Stimulated activated CD8-positive, alpha-beta memory T cell treated with anti-CD3 and anti-CD28 coated beads, Interleukin-4, amount 100 ng/mL, for 4 hours (primary cell): ENCODE measurements at places on chromosomes 11 and 22.

DNA sequence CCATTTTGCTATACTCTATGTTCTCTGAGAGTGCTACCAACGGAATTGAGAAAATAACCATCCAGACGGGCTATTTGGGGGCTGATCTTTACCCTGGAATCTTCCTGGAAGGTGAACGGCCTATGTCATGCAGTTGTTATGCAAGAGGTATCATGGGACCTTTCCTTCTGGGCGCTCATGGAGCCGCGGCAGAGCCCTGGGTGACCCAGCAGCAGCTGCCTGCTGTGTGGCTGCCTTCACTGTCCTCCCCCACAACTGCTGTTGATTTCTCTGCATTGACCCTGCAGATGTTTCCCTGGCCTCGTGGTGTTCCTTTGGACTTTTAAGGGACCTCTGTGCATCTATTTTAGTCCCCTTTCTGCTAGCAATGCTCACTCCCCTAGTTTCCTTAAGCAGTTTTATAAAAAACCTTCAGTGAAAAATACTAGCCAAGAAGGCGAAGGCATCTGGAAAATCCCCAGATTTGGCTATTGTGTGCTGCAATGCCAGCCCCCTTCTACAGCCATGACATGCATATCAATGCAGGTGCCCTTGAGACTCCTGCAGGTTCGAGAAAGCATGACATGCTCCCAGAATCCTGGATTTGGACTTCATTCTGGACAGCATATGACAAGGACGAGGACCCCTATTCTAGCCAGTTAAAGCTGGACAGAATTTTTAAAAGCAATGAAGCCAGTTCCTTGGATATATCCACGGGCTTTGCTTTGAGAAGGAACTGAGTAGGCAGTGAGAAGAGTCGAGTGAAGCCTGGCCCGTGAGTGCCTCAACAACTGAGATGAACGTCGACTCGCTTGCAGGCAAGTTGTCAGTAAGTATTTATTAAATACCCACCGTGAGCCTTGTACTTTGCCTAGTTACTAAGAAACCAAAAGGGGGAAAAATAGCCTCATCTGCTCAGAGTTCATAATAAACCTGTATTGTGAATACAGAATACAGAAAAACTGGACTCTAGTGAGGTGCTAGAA is at the start of gene SLC25A18:
TSS of gene SLC25A18 (plus strand) at position 593 of the 965 bp plus-strand sequence. CDS start 16,447 bp downstream, outside the sequence.
- DNase-seq: no peak

DNA sequence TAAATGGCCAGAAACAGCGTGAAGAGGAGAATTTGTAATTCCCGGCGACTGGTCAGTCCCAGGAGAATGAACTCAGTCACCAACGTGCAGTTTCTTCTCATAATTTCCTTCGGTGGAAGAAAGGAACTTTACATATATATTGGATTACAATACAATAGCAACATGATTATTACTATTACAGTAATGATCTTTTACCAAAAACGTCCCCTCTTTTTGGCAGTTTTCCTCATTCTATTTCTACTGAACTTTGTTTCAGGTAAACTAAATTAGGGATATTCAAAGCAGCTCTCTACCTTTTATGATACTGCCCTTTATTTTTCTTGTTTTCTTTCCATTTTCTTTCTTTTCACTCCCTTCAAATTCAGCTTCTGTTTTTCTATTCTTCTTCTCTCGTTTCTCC is at the start of gene OR5M8:
TSS of gene OR5M8 (minus strand) at position 101 of the 400 bp plus-strand sequence. CDS start at position 101, 0 bp downstream.
- no peak for DNase-seq

DNA sequence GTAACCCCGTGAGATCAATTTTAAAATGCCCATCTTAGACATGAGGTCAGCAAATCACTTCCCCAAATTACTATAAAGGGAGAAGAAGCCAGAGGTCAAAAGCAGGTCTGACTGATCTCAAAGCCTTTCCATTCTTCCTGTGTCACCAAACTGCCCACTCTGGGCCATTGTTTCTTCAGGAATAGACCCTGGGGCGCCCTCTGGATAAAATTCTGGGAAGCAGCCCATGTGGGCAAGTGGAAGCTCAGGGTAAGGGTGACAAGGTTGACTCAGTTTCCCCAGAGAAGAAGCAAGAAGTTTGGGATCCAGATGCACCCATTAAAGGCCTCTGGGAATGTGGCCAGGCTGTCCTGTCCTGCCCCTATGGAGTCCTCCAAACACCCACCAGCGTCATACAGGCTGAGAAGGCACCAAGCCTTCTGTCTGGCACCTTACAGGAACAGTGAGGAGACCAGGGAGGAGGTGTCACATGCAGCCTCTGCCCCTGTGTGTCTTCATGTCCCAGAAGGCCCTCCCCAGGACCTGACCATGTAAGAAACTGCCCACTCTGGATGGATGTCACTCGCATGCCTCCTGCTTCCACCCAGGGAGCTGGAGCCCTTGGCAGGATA is 50.1 kb downstream of the CHST1 start:
- DNase-seq: no peak

DNA sequence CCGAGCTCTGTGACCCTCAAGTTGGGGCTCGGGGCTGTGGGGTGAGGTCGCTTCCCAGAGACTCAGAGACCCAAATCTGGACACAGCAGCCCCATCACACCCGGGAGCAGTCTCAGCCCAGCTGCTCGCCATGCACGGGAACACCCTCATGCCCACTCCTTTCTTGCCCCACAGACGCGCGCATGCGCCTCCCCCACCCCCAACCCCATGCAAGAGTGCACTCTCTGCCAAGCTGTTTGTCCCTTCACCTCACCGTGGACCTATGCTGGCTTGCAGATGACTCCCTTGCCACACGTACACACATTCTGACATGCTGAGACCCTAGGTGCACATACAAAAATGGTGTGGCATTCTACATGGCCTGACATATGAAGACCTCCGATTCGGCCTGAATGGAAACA is 478 bp upstream of the CD248 start:
- no peak for DNase-seq

- no peak for DNase-seq
Measured at GRCh38 chr11:130897262-130898182, 18.8 kb downstream of the SNX19 start.

DNA sequence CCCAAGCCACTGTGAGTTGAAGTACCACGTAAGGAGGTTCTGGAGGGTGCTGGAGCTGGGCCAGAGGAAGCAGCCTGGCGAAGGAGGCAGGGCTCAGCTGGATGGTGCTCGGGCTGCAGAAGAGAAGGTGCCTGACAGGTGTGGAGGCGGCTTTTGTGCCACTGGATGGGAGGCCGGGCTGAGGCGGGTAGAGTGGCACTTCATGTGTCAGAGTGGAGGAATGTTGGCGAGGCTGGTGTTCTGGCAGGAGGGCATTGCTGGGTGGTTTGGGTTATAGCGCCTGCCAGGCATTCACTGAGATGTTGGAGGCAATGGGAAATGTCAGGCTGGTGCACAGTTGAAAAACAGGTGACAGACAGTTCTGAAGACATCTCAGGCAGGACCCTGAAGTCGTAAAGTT is 24.2 kb downstream of the UBE2L3 start:
- DNase-seq: no peak
